ENCODE measurements at places on chromosomes 4 and X.

GRCh38 chr4:8015512-8015911, 75.9 kb upstream of the AFAP1 start:
- DNase-seq = no peak

DNA sequence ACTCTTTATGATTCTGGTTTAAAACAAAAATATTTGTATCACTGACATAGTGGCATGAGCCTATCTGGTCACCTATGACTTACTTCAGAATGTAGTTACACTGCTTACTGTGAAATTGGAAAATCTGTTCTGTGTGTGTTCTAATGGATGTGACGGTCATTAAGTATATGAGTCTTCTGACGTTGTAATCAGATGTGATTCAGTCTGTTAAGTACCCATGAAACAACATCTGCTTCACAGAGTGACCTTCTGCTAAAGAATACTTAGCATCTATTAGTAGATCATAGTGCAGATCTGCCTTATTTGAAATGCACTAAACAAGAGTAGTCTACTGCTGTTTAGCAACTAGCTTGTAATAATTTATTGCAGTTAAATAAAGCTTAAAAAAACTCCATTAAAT, 317.1 kb downstream of the DCTD start:
- no peak for DNase-seq

DNA sequence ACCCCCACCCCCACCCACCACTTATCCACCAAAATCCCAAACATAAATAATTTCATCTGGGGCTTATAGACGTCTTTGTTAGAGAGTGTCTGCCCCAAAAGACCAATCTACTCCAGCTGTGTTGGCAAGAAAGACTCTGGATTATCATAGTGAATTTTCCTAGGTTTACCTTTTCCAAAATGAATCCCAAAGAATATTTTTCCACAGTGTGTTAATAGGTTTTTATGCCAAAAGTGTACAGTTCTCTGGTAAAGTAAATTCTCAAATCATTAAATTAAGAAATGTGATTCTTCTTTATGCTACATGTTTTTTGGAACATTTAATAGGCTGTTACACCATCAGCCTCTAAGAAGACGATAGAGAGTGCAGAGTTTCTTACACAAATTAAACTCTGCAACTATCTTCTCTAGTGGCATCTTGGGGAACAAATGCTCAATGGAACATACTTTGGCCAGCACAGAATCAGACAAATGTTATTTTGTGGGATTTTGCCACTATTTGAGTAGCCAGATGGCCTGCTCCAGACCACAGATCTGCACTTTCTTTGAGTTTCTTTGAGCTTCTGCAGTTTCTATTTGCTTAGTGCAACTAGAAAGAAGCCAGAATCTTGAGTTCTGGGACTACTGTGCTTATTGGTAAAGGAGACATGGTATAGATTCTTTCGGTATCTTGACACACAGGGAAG, 206.0 kb downstream of the KIT start:
- DNase-seq = no peak

DNA sequence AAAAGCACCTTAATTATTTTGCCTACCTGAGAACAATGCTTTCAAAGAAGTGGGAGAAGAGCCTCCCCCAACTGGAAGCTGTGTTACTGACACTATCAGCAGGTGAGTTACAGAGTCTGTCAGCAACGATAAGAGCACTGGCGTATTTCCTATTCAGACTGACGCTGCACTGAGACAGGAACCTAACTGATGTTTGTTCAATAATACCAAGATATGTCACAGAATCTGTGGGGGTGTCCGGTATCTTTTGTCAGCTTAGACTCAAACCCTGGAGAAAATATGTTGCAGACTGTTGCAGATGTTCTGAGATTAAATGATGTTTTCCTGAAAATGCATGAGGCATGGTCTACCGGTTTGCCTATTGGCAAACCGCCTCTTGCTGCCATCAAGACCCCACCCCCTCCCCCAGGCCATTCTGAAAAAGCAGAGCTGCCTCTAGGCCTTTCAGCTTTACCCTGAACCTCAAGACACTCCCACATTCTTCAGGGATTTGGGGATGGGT, 115.2 kb upstream of the KIT start:
- no peak for DNase-seq

GRCh38 chrX:10892621-10893225, 218.4 kb upstream of the HCCS start:
- no peak for DNase-seq

DNA sequence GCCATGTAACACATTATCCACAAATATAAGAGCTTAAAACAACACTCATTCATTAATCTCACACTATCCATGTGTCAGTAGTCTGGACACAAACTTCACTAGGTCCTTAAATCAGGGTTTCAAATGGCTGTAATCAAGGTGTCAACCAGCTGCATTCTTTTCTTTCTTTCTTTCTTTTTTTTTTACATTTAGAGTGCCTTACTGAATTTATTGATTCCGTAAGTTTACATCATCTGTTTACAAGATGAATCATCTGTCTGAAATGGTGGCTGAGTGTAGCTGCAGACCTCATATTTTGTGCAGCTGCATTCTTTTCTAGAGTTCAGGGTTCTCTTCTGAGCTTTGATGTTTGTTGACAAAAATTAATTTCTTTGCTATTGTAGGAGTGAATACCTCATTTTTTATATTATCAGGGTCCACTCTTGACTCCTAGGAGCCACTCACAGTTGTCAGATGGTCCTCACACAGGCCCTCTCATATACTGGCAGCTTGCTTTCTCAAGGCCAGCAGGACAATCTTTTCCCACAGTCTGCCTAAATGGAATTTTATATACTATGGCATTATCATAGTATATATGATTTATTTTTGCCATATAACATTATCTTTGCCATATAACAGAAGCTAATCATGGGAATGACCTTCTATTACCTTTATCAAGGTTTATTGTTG, 37.8 kb downstream of the SPOCK3 start:
- DNase-seq = no peak

GRCh38 chr4:176964116-176964691, 171.5 kb upstream of the VEGFC start:
- DNase-seq = no peak

DNA sequence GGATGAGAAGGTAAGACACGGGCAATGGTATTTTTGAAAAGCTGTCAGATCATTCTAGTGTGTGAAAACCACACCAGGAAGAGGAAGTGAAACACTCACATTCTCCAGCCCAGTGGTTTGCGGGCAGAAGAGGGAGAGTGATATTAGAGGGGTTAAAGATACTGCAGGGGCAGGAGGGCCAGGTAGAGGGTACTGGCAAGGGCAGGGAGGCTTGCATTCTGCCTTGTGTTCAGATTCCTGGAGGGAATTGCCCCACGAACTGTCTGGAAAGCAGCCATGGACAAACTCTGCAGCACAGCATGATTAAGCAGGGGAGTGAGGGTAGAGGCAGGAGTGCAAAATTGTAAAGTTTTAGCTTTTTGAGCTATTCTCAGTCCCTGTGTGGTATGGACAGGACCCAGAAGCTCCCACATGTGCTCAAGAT, 30.9 kb downstream of the NIPAL1 start:
- no peak for DNase-seq

DNA sequence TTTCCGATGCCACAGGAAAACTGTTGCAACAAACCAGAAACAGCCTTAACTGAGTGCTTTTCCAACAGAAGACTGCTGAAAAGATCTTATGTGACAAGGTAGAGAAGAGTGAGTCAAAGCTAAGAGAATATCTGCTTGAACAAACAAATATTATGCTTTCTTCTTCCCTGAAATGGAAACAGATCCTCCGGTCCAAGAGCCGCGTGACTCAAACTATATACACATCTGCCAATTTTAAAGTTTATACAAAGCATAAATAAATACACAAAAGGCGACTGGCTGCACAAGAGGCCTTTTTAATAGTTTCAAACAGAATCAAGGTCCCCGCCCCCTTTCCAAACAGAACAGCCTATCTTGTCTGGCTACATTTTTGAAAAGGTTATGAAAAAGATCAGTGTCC, 329.7 kb upstream of the F9 start:
- DNase-seq = no peak

DNA sequence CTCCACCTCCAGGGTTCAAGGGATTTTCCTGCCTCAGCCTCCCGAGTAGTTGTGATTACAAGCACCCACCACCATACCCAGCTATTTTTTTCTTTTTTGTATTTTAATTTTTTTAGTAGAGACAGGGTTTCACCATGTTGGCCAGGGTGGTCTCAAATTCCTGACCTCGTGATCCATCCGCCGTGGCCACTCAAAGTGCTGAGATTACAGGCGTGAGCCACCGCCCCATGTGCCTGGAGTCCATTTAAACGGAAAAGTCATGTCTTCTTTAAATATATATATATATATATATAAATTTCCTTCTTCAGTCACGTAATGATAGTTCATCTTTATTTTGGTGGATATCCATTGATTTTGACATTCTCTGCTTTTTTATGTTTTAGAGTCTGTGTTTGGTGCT, 264.0 kb upstream of the PITX2 start:
- DNase-seq = no peak

- DNase-seq = no peak
These were observed 111.4 kb downstream of the MAD2L1 start for GRCh38 chr4:119955256-119955655.

DNA sequence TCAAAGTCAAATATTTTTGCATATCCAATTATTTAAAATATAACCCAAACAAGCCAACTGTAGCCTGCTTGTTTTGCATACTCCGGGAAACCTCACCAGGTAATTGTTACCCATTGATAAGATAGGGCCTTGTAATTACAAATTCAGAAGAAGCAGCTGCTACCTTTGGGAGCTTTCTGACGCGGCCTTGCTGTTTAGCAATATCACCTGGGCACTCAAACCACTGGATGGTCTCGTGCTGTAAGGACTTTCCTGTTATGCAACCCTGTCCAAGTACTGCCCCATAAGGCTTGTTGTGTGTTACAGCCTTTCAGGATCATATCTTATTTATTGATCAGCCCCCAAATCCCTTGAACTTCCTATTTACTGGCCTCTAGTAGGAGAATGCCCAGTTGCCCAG, 52.1 kb downstream of the HS3ST1 start:
- DNase-seq = no peak

- no peak for DNase-seq
These were observed 153.4 kb upstream of the PPP3CA start for GRCh38 chr4:101500742-101501141.

GRCh38 chr4:142404191-142404611, 441.9 kb downstream of the INPP4B start:
- DNase-seq = peak; percentile 25

DNA sequence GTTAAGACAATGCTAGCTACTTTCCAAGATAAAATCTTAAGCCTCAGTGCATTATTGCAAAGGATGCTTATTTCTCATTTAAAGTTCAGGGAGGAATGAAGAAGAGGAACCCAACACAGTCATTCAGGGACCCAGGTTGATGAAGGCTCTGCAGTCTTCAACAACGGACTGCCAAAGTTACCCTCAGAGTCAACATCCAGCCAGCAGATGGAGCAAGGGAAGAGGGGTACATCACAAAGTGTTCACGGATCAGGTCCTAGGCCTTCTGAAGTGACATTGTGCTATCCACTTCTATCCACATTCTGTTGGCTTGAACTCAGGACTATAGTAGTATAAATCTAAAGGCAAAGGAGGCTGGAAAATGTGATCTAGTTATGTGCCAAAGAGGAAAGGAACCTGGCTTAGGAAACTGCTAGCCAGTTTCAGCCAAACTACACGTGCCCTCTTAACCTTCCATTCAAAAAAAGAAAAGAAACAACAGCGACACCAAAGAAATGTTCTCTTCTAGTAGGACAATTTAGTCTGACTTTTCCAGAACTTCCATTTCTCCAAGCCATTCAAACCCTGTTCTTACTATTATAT, 28.8 kb downstream of the NKX6-1 start:
- peak; percentile 5 for DNase-seq

GRCh38 chr4:70670332-70671014, 4.2 kb upstream of the JCHAIN start:
- DNase-seq = no peak

DNA sequence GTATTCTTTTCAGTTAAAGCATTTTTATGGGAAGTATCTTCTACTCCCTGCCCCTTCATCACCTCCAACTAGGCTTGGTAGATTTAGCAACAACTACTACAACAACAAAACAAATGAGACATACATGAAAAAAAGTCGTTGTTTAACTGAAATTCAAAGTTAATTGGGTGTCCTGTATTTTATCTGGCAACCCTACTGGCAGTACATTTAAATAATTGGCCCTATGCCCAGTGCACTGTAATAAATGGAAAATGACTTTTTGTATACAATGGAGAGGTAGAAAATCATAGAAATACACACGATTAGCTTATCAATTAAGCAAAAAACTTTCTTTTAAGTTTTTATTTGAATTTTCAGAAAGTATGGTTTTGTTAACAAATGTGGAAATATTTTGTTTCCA, 21.4 kb upstream of the CLGN start:
- DNase-seq = no peak
